ENCODE measurements at places on chromosomes 3 and 15. TPM values are rescaled to one million over a fixed set of nuclear protein-coding genes. Genes with fewer than 3 reads are reported as not detected.

Gene C3orf49
- not detected for polyA plus RNA-seq

Gene ZNF80
- not detected for polyA plus RNA-seq

Gene C3orf52
- polyA plus RNA-seq: 0.22 TPM

Gene ADIPOQ
- polyA plus RNA-seq: 98.4 TPM

Gene DUOX2
- 0.08 TPM for polyA plus RNA-seq

Gene PARP15
- 0.79 TPM for polyA plus RNA-seq

Gene PEAK1
- 9.5 TPM for polyA plus RNA-seq

Gene CHRFAM7A
- polyA plus RNA-seq: 0.92 TPM

Gene C15orf62
- polyA plus RNA-seq: 0.33 TPM

Gene FAM107A
- 60.3 TPM for polyA plus RNA-seq

Gene NR2F2
- polyA plus RNA-seq: 9.7 TPM

Gene GHRL
- 0.45 TPM for polyA plus RNA-seq

Gene SCAMP5
- 2.8 TPM for polyA plus RNA-seq

Gene CCR9
- not detected for polyA plus RNA-seq

Gene IL16
- polyA plus RNA-seq: 12.6 TPM

Gene LMAN1L
- polyA plus RNA-seq: not detected

Gene SYNPR
- polyA plus RNA-seq: not detected

Gene PLA1A
- polyA plus RNA-seq: 1.0 TPM

Gene CHRM5
- polyA plus RNA-seq: not detected

Gene ZNF662
- 3.3 TPM for polyA plus RNA-seq

Gene TP63
- polyA plus RNA-seq: 0.16 TPM

Gene ISG20
- polyA plus RNA-seq: 16.2 TPM

Gene NPTN
- 62.4 TPM for polyA plus RNA-seq

Gene GABRB3
- 2.1 TPM for polyA plus RNA-seq

Gene TIMP4
- 29.1 TPM for polyA plus RNA-seq

Gene ITPR1
- polyA plus RNA-seq: 14.2 TPM

Gene CTXN2
- polyA plus RNA-seq: not detected

Gene NMB
- 116 TPM for polyA plus RNA-seq

Gene GOLGA8T
- 0.18 TPM for polyA plus RNA-seq

Gene PLA2G4D
- 0.34 TPM for polyA plus RNA-seq

Gene GUCA1C
- polyA plus RNA-seq: not detected
